ENCODE measurements at places on chromosomes 2 and 18.

GRCh38 chr2:70596293-70596692 lies 42.7 kb upstream of the TGFA start:
- no peak for DNase-seq

DNA sequence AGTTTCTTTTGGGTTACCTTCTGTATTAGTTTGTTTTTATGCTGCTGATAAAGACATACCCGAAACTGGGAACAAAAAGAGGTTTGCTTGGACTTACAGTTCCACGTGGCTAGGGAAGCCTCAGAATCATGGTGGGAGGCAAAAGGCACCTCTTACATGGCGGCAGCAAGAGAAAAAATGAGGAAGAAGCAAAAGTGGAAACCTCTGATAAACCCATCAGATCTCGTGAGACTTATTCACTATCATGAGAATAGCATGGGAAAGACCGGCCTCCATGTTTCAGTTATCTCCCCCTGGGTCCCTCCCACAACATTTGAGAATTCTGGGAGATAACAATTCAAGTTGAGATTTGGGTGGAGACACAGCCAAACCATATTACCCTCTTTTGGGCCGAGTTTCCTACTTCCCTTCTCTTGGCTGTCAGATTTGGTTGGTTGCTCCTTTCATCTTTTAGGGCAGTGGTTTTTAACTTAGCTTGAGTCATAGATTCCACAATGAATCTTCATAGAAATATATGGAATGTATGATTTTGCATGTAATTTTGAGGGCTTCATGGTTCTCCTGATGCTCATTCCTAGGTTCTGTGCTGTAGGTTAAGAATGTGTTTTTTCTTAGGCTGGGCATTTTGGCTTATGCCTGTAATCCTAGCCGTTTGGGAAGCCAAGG lies 44.2 kb downstream of the CEP192 start:
- DNase-seq: no peak

DNA sequence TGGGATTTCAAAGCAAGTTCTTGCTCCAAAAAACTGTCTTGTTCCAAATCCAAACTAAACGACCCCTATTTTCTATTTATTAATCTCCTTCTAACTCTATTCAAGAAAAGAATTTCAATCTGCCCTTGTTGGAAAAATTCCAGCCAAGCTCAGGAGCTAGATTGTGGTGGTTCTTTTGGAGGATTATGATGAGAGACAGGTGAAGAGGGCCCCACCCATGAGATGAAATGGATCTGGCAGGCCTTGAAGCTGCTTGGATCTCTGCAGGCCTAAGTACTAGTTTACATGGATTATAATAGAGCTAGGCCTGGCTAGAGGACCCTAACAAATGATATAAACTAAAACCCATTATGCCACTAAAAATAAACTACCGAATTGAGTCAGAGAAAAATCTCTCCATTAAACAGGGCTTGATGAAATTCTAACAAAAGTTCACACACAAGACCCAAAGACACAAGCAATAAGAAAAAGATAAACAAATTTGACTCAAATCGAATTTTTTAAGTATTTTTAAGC lies 101.6 kb downstream of the GFPT1 start:
- no peak for DNase-seq

- DNase-seq: no peak
These were observed 38.8 kb upstream of the ACYP2 start for GRCh38 chr2:54076586-54076985.

DNA sequence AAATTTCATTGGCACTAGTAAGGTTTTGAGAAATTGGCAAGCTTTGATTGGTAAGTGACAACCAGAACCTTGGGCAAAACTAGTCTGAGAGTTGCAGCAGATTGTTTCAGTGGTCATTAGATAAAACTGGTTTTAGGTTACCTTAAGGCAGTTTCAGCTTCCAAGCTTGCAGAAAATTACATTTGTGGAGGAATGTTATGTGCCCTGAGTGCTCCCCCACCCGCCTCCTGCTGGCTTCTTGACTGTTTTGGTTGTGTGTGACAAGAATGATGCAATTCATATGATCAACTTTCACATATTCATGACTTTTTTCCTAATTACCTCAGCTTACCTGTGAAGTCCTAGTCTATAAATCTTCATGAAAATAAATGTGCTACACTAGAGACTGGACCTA lies 599.5 kb upstream of the ZNF804A start:
- DNase-seq: no peak

DNA sequence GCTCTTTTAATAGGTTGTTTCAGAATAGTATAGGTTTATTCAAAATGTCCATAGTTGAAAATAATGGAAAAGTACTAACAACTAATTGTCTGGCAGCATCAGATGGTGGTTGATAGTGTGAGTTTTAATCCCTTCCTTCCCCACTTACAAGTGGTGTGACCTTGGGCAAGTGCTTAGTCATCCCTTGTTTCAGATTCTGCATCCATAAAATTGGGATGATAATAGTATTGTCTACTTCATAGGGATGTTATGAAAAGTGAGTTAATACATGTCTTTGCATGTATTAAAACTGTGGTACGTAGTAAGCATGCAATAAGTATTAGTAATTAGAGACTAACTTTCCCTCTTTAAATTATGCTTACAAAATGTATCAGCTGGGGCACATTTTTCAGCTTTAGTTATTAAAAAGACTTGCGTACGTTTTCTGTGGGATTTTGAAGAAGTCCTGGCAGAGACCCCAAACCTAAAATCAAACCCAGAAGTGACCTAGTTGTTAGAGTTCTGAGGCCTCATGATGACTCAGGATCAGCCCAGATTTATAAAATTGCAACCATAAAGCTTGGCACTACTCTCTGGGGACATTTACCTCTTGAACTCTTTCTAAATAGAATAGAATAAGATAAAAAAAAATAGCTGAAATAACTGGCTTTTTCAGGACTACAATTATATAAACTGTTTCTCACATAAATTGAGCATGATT lies 8.6 kb downstream of the ITGA4 start:
- DNase-seq: no peak

- DNase-seq: no peak
These were observed 54.4 kb downstream of the USP14 start for GRCh38 chr18:212780-213179.

DNA sequence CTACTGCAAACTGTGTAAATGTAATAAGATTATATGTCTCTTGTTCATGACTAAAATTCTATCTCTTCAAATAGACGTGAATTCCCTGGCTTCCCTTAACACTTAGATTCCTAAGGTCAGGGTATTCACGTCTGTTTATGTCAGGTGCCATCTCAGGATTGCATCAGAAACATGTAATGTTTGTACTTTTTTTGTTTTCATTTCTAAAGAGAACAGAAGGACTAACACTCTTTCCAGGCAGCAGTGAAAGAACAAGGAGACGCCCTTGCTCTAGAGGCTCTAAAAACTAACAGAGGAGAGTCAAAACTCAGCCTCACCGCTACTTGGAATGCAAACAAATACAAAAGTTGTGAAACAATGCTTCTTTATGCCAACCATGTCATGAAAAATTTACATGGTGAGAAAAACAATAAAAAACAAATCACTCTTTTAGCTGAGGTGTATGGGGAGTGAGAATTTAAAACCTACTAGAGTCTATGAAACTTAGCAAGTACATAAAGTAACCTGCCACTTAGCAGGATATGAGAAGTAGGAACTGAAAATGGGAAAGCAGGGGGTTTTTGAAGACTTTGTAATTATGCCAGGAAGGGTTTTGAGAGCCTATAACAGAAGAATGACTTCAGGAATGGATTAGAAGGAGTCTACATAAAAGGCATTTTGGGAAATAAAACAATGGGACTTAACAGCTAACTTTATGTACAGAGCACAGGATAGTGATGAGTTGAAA lies 522.7 kb downstream of the THSD7B start:
- no peak for DNase-seq

DNA sequence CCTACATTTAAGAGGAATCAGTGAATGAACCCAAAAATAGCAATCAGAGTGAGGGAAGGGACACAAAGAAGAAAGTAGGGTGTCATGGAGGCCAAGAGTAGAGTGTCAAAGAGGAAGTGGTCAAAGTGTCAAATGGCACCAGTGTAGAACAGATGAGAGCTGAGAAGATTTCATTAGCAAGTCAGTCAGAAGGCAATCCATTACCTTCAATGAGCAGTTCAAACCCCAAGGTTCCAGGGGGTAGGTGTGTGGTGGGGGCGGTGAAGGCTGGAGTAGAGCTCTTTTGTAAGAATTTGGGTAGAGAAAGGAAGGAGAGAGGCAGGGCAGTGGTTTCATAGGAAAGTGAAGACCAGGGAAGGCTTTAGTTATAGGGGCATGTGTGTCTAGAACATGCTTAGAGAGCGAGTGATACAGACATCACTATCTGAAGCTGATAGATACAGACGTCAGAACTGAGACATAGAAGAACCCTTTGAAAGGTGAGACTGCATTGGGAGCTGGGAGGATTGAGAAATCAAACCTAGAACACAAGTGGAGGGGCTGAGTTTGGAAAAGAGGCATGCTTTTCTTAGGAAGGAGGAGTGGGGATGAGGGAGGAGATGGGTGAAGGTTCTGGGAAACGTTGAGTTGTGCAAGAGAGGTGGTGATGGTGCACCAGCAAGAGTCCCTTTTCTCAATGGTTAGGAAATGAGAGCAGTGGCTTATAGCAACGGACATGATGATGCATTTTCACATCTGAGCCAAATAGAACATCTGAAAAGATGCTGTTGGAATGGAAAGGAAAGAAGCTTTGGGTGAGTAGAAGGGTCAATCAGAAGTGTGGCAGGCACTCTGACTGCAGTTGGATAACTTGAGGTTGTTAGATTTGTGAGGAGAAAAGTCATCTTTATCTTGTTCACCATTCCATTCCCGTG lies 48.9 kb upstream of the IL1RL1 start:
- no peak for DNase-seq

DNA sequence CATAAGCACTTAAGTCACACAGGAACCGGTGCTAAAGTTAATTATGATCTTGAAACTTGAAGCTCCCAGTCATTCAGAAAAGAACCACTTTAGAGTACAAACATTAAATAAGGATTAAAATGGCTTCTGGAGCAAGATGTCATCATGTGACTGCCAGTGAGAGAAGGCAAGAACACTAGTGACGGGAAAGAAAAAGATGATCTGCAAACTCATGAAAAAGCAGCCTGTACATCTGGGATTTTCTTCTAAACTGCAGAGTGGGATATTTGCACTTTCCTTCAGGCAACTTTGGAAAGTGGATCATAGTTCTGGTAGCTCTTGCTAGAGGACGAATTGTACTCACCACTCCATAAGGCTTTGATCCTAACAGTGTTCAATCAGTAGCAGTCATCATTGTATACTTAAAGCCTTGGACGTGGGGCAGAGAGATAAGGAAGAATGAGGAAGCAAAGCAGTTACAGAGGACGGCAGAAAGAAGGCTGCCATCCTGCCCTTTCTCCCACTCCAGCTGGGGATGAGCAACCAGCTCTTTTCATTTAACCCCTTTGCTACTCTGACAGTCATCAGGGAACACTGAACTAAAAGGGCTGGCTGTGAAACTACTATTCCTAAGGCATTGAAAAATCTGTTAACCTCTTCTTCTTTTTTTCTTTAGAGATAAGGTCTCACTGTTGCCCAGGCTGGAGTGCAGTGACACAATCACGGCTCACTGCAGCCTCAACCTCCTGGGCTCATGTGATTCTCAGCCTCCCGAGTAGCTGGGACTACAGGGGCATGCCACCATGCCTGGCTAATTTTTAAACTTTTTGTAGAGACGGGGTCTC lies 18.1 kb downstream of the ABHD3 start:
- no peak for DNase-seq

- no peak for DNase-seq
These were observed 42.1 kb upstream of the TRIM43B start for GRCh38 chr2:95526360-95527341.

DNA sequence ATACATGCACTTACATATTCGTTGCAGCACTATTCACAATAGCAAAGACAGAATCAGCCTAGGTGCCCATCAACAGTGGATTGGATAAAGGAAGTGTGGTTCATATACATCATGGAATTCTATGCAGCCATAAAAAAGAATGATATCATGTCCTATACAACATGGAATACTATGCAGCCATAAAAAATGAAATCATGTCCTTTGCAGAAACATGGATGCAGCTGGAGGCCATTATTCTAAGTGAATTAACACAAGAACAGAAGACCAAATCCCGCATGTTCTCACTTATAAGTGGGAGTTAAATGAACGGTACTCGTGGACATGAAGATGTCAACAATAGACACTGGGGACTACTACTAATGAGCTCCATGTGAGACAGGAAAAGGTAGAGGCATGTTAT lies 288.1 kb upstream of the TFPI start:
- no peak for DNase-seq

GRCh38 chr2:67055387-67056304 lies 341.5 kb upstream of the ETAA1 start:
- no peak for DNase-seq

DNA sequence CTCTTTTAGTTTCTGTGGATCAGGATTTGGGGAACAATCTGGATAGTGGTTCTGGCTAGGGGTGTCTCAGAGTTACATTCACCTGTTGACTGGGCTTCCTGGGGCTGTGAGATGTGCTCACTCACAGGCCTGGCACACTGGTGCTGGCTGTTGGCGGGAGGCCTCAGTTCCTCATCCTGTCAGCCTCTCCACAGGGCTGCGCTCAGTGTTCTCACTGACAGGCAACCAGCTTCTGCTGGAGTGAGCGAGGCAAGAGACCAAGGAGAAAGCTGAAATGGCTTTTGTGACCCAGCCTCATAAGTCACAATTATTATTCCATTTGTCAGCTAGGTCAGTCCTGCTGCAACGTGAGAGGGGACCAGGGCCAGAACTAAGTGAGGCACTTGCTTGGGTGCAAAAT lies 180.6 kb upstream of the GLI2 start:
- DNase-seq: no peak

DNA sequence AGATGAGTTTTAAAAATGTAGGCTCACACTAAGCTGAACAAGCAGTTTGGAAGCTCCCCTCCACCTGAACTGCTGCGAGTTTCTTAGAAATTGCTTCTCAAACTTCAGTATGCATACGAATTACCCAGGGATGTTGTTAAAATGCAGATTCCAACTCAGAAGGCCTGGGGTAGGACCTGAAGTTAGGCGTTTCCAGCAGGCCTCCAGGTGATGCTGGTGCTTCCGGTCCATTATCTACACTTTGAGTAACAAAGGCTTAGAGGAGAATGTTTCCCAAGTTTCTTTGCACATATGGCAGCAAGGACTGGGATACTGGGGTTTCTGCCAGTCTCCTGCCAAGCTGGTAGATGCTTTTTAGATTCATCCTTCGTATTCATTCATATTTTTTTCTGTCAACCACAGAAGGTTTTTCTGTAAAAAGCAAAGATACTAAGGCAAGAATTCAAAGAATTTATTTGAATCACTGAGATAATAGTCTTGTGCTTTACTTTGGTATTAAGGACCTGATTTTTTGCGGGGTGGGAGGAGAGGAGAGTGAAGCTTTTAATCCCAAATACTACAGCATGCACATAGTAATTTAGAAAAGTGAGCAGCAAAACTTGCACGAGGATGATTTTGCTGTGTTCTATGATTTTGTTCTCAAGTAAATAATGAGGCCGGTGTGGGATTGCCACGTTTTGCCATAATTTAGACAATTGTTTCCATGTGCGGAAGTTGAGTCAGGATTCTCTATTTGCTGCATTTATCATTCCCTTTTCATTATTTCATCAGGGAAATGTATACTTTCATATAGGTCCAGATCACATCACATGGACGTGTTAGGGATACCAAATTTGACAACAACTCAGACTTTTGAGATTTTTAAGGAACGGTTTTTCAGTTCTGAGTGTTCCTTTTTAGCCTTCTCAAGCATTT lies 137.6 kb upstream of the SPATS2L start:
- no peak for DNase-seq
